Activated CD8-positive, alpha-beta memory T cell treated with anti-CD3 and anti-CD28 coated beads, Interleukin-2, amount 50 U/mL, for 4 hours (primary cell): ENCODE measurements at places on chromosomes 5 and 9.
A peak's percentile ranks its signal among the peaks of the same experiment; 100 is the strongest.

DNA sequence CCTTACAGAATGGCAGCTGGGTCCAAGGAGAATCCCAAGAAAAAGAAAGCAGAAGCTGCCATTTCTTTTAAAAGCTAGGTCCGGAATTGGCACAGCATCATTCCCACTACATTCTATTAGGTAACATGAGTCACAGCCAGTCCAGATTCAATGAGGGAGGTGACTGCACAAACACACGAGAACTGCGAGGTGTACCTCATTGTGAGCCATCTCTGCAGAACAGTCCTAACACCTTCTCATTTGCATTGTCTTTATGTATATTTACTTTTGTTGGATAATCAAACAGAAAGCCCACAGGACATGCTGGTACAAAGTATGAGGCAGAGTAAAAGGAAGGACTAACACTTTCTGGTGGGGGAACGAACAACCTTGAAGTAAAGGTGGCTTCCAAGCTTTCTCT lies 14.6 kb upstream of the HABP4 start:
- DNase-seq = no peak

- DNase-seq = no peak
These were observed 21.5 kb downstream of the CD74 start for GRCh38 chr5:150391064-150391834.

DNA sequence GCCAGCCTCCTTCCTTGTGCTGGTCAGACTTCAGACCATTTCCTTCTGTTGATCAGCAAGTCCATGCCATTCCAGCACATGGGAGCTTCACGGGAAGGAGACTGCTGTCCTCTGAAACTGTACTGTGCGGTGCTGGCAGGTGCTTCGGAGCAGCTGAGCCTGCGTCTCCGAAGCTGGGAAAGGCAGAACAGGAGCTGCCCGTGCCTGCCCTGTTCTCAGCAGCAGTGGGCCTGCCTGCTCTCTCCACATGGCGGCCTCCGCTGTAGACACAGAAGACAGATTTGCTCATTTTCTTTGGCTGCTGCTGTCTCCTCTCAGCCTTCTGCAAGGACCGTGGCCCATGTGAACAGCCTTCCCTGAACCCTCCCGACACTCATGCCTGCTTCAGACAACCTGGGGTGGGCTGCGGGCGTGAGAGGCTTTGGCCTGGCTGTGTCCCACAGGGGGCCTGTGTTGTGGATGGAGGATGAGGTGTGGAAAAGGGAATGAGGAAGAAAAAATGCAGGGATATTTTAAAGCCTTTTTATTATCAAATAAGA lies 43.1 kb downstream of the HABP4 start:
- DNase-seq = no peak

- DNase-seq = no peak
These were observed 229.7 kb downstream of the MELK start for GRCh38 chr9:36802201-36802920.

DNA sequence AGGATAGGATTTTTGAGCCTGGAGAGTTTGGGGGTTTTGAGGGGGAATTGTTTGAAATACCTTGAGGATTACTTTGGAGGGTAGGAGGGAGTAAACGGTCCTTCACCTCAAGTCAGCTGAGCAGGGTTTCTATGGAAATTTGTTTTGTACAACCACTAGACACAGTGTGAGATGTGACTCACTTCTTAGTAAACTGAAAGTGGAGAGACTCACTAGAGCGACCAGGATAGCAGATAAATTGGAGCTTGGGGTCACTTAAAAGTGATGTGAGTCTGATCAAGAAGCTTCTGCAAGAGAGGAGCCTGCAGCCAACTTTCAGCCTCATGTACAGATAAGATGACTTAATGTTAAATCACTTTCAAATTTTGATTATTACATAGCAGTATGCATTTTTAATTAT lies 1945.9 kb upstream of the NUDT12 start:
- DNase-seq = no peak

GRCh38 chr9:133238272-133238850 lies 29.3 kb upstream of the OBP2B start:
- peak; percentile 41 for DNase-seq

GRCh38 chr5:153237671-153238332 lies 252.7 kb upstream of the GRIA1 start:
- no peak for DNase-seq

DNA sequence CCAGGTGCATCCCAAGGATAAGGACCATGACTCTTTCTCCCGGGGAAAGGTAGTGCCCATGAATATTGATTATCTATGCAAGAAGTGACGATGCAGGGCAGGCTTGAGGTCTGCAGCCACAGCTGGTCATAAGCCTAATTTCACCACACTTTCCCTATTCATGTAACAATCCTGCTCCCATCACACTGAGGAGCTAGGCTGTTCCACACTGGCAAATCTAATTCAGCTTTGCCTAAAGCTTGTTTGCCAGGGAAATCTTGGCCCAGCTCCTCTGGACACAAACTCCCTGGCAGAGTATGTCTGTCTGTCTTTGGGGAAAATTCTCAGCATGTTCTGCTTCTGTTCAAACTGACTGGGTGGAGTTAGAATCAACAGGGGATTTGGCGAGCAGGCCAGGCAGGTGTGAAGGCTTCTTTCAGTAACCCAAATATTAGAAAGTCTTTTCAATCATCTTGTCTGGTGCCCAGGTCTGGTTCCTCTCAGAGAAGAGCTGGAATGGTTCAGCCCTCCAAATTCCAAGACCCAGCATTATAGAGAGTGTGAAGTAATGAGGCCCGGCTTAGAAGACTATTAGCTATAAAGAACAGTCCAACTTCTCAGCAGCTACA lies 88.5 kb upstream of the SPDL1 start:
- no peak for DNase-seq

DNA sequence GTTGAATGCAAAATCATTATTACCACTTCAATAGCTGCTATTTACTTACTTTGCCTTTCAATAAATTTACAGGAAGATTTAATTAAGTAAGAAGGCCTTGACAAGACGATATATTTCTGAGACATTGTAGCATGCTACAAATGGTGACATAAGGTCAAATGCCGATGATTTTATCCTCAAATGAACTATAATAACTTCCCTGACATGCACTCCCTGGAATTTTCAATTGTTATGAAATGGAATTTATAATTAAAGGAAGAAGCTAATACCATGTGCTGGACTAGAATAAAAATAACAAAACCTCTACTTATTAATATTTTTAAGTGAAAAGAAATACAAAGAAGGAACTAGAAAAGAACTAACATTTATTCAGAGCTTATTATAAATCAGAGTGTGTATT lies 30.2 kb upstream of the ITGA1 start:
- DNase-seq = no peak

- no peak for DNase-seq
These were observed 15.9 kb downstream of the LRRC70 start for GRCh38 chr5:62594364-62594984.

GRCh38 chr5:155089643-155090042 lies 76.1 kb downstream of the KIF4B start:
- no peak for DNase-seq

DNA sequence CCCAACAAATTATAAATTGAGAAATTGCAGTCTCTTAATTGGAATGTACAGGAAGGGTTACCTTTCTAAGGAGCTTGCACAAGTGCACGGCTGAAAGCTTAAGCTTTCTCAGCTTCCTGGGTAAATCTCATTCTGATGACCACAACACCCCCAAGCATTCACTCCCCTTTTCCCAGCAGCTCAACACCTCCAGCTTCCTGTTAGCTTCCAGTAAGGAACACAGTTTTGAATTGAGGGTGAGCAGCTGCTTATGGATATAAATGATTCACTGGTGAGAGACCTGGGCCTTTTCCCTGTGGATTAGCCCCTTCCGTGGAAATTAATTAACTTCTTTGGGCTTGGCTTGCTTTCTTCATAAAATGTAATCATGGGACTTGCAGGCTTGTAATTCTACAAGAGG lies 101.2 kb downstream of the SLC28A3 start:
- DNase-seq = no peak

DNA sequence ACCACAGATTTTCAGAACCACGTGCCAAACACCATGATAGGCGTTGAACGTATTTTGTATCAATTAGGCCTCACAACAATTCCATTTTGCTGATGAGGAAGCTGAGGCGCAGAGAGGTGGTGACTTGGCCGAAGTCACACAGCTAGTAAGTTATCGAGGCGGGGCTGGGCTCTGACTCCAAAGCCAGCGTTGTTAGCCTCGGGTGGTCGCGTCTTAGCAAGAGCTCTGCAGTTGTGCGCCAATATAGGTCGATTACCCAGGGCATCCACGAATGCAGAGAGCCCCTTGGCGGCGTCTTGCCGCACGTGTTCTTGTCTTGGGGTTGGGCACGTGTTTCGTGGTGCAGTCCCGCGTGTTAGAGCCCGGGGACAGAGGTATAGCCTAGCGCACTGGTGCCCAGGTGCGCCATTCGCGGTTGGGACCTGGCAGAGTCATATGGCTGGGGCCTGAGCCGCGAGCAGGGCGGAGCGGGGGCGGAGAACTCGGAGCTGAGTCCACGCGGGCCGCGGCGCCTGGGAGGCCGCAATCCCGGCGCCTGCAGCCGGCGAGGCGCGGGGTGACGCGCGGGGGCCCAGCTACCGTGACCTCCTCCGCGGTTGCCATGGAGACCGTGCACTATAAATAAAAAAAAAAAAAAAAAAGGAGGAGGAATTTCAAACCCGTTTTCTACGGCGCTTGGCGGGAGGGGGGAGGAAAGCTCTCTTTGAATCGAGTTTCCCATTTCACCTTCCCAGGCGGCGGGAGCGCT lies 62.3 kb downstream of the CXXC5 start:
- DNase-seq = peak; percentile 61

- no peak for DNase-seq
These were observed 1235.6 kb downstream of the EFNA5 start for GRCh38 chr5:106435185-106435584.

DNA sequence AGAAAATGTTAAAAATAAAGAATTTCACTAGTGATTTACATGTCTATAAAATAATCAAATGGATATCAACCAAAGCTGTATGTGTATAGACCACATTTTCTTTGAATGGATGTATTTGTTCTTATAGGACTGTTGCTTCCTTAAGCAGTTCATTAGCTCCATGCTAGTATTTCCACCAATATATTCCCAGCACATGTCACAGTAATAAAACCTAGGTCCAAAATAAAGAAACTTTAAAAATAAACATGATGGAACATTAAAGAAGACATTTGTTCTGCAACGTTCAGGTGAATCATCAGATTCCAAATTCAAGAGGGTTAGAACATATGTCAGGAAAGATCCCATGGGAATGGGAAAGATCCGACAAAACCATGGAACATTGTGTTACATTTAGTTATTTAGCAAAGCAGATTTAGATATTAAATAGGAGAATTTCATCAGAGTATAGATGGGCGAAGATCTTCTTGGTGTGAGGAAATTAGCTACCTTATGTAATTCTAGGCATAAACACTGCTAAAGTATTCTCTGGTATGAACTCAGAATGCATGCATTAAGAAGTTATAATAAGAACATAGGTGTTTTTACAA lies 490.7 kb downstream of the CDH18 start:
- DNase-seq = no peak

DNA sequence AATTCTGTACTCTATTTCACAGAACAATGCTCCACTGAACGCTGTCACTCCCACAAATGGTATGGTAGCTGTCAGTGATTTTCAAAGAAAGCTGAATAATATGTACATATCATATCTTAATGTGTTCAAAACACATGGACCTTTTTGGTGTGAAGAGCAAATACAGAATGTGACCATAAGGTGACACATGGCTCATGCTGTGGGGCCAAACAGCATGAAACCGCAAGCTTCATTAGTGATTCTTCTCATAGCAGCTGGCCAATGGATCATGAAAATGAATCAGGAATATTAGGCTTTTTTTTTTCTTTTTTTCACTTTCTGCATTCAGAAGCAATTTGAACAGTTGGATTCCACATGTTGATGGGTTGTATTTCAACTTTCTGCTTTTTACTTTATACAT lies 54.9 kb upstream of the CDH9 start:
- no peak for DNase-seq

DNA sequence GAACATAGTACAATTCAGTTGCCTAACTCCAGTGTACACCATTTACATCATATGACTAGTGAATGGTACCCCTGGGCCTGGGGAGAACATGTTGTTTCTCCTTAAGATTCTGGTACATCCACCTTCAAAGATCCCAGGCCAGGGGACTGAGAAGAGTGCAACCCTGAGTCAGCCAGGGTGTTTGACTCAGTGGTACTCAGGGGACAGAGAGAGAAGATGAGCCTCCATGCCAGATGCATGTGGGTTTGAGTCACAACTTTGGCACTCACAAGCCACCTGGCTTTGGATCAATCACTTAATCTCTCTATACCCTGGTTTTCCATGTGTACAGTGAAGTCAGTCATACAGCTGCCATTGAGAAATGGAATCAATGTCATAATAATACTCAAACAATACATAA lies 53.7 kb downstream of the MAP1B start:
- no peak for DNase-seq

DNA sequence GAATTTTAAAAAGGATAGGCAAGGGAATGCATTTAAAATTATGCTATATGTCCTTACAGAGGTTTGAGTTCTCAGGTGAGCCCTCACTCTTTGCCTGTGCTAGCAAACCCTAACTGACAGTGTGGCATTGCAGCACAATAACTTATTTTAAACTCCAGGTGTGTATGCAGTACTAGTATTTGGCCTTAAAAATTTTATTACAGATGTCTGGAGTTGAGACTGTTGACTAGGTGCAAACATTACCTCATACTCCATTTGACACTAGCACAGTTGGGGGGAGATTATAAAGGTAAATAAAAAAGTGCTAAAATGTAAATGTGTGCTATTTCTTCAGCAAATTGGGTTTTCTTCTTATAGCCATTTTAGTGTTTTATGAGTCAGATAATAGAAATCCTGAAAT lies 407.7 kb downstream of the SH3GL2 start:
- no peak for DNase-seq

- DNase-seq = no peak
These were observed 512.9 kb upstream of the KLF4 start for GRCh38 chr9:108002371-108002956.

DNA sequence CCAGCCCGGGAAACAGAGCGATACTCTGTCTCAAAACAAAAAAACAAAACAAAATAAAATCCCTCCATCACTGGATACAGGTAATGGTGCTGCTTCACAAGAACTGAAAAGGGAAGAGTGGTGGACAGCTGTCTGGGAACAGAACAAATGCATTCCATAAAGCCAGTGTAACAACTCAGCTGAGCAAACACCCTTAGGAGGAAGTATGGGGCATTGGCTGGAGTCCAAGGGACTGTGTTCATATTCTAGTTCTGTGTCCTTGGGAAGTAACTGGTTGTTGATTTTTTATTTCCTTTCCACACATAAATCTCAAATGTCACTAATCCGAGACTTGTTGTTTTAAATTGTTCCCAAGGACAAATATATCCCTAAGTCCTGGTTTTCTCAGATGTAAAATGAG lies 38.3 kb downstream of the HTR1A start:
- no peak for DNase-seq

DNA sequence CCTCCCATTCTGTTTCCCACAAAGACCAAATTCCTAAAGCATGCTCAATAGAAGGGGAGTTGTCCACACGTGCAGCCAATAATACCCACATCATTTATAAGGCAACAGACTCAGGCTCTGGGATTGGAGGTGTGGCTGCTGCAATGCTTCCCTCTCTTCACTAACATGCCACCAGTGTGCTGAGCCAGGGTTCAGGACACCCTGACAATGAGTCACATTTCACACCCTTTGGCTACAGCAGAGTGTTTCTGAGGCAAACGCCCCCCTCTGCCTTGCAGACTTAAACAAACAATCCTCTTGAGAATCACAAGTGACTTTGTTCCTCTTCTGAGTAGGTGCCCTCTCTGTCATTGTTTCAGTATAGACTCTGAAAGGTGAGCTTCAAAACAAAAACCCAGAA lies 189.3 kb upstream of the TLE4 start:
- DNase-seq = no peak
